ENCODE measurements at places on chromosomes 12 and 14. TPM values are rescaled to one million over a fixed set of nuclear protein-coding genes. Genes with fewer than 3 reads are reported as not detected.

The TMEM52B gene
- total RNA-seq, result not detected

The MAGOHB gene
- 22.9 TPM for total RNA-seq

The NEUROD4 gene
- not detected for total RNA-seq

The TAS2R14 gene
- 2.0 TPM for total RNA-seq

The IQSEC3 gene
- total RNA-seq, result 0.17 TPM

The IL26 gene
- not detected for total RNA-seq

The GALNT8 gene
- 0.17 TPM for total RNA-seq

The SLC39A2 gene
- not detected for total RNA-seq

The SLC25A21 gene
- 0.17 TPM for total RNA-seq

The CAPZA3 gene
- not detected for total RNA-seq

The ADAMTS20 gene
- not detected for total RNA-seq

The RPL41 gene
- 3,876 TPM for total RNA-seq

The CCDC175 gene
- not detected for total RNA-seq

The IGF1 gene
- 2.7 TPM for total RNA-seq

The WNT1 gene
- not detected for total RNA-seq

The ADAM21 gene
- 0.77 TPM for total RNA-seq

The SDR39U1 gene
- 7.5 TPM for total RNA-seq

The KRT83 gene
- total RNA-seq, result not detected
